Cardiac septum (tissue), 1 donor: ENCODE measurements at places on chromosomes 7 and 10. TPM values are rescaled to one million over a fixed set of nuclear protein-coding genes. Genes with fewer than 3 reads are reported as not detected.

SPDYE3 gene
- total RNA-seq: not detected

KEL gene
- 0.57 TPM for total RNA-seq

BEND7 gene
- total RNA-seq: 14.0 TPM

PNLIPRP3 gene
- not detected for total RNA-seq

DLD gene
- 299 TPM for total RNA-seq

PAX4 gene
- not detected for total RNA-seq

NUTM2B gene
- total RNA-seq: 1.3 TPM

ST8SIA6 gene
- total RNA-seq: 6.9 TPM

NACAD gene
- 5.3 TPM for total RNA-seq

PDE1C gene
- total RNA-seq: 220 TPM

UCN3 gene
- not detected for total RNA-seq

GRM3 gene
- 0.22 TPM for total RNA-seq

GPR22 gene
- total RNA-seq: 25.4 TPM

DNMBP gene
- total RNA-seq: 5.6 TPM

IFIT1B gene
- total RNA-seq: 0.81 TPM

ADAM8 gene
- 4.3 TPM for total RNA-seq

C10orf105 gene
- total RNA-seq: not detected

CRHR2 gene
- total RNA-seq: 0.57 TPM

STK31 gene
- 0.35 TPM for total RNA-seq

TNPO3 gene
- total RNA-seq: 27.7 TPM

CYP2C19 gene
- total RNA-seq: not detected

GRID1 gene
- 3.0 TPM for total RNA-seq

ABCB1 gene
- 5.0 TPM for total RNA-seq

OPN4 gene
- not detected for total RNA-seq

BUD23 gene
- 59.1 TPM for total RNA-seq

RBP4 gene
- 2.1 TPM for total RNA-seq

ARID5B gene
- total RNA-seq: 25.2 TPM

IKZF1 gene
- total RNA-seq: 2.2 TPM

KCNMA1 gene
- total RNA-seq: 2.0 TPM

SERPINE1 gene
- 27.2 TPM for total RNA-seq

HMX2 gene
- total RNA-seq: not detected
